ENCODE measurements at places on chromosomes 3 and 15.

DNA sequence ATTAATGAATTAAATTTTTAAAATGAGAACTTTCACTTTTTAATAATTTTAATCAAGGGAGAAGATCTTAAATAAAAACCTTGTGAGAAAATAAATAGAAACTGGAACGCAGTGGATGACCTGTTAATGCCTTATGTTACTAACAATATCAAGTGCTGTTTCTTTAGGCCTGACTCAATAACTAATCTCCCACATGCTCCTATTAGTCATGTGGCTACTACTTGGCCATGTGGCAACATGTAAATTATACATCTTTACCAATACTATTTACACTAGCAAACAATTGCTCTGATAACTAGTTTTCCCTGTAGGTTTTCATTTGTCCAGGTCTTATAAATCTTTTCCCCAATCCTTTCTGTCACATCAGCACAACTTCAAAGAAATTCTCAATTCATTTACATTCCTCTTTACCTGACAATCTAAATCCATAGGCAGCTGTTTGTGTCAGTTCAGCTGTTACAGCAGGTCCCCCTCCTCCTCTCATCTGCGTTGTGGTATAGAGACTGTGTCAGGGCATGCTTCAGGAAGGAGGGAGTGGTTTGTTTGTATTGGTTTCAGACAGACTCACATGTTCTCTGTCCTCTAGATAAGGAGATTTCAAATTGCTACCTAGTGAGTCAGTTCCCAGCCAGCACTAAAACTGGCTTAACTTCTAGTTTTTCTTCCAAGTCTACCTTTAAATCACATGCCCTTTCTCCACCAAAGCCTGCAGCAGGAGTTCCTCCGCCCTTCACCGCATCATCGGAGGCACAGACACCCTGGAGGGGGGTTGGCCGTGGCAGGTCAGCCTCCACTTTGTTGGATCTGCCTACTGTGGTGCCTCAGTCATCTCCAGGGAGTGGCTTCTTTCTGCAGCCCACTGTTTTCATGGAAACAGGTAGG is 11.3 kb upstream of the C3orf52 start:
- DNase-seq: no peak

- DNase-seq: no peak
Observed at GRCh38 chr15:57403017-57403416, 26.7 kb downstream of the CGNL1 start.

- DNase-seq: no peak
Observed at GRCh38 chr15:31488437-31489204, 162.0 kb downstream of the KLF13 start.

GRCh38 chr3:178005961-178006360 is 530.3 kb upstream of the KCNMB2 start:
- DNase-seq: no peak

GRCh38 chr15:88624971-88625490 is 3.9 kb downstream of the AEN start:
- no peak for DNase-seq

- DNase-seq: no peak
Observed at GRCh38 chr15:90306560-90306959, 41.1 kb downstream of the NGRN start.

DNA sequence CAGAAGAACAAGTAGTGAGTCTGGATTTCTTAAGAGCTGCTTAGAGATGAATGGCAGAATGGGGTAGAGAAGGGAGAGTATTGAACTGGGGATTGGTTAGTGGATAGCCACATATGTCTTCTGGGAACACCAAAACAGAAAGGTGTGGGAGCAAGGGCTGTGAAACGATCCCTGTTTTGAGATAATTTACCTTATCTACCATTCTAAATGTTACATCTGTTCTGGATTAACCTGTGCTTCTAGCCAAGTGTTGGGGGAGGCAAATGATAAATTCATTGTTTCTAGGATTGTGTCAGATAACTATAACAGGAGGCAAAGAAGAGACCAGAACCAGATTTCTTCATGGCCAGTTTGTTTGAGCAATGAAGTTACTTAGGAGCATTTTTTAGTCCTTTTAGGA is 8.4 kb downstream of the NR1D2 start:
- no peak for DNase-seq

GRCh38 chr3:197149-197827 is 725 bp downstream of the CHL1 start:
- no peak for DNase-seq

- no peak for DNase-seq
Observed at GRCh38 chr3:39165518-39165917, 12.1 kb upstream of the CSRNP1 start.

DNA sequence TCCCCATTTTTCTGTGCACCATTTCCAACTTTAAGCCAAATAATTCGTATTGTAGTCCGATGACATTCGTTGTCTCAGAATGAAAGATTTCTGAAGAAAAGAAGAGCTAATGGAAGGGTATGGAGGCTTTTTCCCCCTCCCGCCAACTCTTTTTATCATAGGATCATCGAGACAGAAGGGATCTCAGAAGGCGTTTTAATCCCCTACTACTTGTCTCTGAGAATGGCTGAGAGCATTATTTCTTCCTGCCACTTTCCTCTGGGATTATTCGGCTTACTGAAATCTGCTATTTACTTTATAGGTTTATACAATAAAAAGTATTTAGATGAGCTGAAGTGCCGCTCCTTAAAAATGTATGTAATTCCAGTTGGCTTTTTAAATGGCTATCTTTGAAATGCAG is 789.8 kb downstream of the EDEM1 start:
- DNase-seq: no peak

DNA sequence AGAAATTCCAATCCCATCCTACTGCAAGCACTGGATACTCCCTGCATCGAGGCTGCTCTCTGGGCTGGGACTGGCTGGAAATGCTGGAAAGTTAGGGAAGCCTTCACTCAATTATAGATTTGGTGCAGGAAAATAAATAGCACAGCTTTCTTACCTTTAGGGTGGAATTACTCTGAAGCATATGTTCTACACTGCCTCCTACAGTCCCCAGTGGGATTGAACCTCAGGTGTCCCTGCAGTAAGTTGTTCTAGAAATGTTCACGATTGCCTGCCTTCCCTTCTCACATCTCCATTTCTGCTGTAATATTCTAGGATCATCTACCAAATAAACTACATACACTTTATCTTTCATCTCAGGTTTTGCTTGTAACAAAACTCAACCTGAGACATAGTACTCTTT is 536.7 kb upstream of the LMCD1 start:
- DNase-seq: no peak

DNA sequence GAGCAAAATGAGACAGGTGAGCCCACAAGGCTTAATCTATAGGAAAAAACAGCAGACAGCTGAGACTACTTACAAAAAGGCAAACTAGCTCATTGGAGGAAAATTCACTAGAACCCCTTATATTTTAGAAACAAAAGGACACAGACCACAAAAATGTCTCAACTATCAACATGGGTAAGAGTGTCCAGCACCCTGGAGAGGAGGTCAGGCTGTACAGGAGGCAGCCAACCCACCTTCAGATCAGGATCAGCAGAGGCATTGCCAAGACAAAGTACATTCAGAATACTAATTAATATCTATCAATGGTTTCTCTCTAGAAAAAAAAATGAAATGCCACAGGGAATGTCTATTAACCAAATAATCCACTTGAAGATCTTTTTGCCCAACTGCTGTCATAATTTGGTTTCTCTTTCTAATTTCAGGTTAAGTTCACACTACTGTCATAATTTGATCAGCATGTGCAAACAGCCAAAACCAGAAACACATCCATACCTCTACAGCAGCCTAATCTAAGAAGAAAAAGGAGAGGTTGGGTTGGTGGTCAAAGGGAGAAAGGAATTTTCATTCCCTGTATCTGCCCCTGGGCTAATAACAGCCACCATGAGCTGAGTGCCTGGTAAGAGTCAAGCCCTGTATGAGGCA is 26.0 kb upstream of the THBS1 start:
- DNase-seq: no peak

DNA sequence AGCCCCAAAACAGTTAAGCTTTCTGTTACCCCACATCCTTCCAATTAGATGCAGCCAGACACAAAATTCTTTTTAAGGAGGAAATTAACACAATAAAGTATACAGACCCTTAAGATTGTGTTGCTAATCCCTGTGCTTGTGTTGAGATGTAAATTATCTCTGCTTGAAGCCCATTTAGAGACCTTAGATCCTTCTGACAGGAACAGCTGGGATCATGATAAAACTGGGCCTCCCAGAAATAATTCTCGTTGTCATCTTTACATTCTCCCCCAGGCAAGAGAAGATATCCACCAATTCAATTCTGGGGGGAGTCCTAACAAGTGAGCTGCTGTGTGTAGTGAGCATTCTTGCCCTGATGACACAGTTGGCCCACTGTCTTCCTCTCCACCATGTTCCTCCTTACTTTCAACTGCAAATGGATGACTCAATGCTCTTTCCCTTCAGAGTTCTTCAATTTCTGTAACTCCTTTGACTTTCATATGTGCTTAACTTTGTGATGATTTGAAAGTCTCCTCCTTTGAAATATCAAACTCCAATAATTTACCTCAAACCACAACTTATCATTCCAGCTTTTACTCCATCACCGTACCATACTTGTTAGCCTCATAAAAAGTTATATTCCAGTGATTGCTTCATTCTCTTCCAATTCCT is 186.6 kb downstream of the RAP2B start:
- DNase-seq: no peak

DNA sequence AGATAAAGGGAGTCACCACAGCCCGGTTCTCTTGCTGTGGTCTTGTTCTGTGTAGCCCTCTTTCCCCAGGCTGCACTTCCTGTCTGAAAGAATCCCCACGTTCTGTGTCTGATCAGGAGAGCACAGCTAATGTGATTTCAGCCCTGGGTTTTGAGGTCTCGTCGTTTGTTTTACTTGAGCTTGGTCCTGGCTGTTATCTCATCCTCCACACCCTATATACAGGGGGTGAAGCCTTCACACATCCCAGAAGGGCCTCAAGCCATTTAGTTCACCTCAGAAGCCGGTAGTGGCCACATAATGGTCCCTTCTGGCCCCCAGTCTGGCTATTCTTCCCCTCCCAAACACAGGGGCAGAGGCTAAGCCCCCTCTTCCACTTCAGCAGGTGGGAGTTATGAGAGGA is 115.6 kb downstream of the PDE8A start:
- no peak for DNase-seq

DNA sequence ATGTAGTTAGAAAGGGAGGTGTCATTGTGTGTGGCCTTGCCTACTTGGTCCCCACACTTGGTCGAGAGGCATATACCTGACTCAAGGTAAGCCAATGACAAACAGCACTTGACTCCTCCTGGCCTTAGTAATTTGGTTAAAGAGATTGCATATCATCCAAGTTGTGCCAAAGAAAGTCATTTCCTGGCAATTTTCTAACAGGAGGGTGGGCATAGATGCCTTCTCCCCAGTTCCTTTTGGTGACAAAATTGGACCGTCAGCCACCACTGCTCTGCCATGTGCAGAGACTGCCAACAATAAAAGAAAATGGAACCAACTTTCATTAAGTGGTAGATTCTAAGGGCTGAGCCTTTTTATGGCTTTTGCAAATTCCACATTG is 7.9 kb upstream of the LEKR1 start:
- no peak for DNase-seq

- DNase-seq: no peak
Observed at GRCh38 chr3:163812006-163812405, 1266.3 kb downstream of the SI start.

DNA sequence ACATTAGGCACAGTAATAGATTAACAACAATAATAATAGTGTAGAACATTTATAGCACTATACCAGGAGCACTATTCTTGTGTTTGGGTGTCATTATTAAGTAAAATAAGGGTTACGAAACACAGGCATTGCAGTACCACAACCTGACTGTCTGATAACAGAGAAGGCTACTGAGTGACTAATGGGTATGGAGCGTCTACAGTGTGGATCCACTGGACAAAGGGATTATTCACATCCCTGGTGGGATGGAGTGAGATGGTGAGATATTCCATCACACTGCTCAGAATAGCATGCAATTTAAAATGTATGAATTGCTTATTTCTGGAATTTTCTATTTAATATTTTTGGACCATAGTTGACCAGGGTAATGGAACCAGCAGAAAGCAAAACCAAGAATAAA is 18.2 kb downstream of the MINDY4B start:
- no peak for DNase-seq

GRCh38 chr3:126850370-126851085 is 132.4 kb upstream of the PLXNA1 start:
- no peak for DNase-seq

GRCh38 chr15:59918994-59919951 is 84.8 kb upstream of the FOXB1 start:
- DNase-seq: no peak

DNA sequence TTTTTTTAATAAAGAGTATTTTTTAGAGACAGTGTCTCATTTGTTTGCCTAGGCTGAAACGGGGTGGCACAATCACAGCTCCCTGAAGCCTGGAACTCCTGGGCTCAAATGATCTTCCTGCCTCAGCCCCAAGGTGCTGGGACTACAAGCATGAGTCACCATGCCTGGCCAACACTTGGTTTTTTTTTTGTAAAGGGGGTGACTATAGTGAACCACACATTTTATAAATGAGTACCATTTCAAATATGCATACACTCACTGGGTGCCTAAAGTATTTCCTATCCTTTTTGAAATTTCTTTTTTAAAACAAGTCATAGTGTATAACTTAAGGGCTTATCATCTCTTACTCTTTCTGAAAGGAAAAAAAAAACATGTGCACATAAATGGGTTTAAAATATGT is 325.2 kb upstream of the MEIS2 start:
- DNase-seq: no peak

GRCh38 chr3:156133076-156133475 is 12.7 kb downstream of the KCNAB1 start:
- no peak for DNase-seq

- no peak for DNase-seq
Observed at GRCh38 chr3:115272036-115272824, 125.1 kb upstream of the ZBTB20 start.

DNA sequence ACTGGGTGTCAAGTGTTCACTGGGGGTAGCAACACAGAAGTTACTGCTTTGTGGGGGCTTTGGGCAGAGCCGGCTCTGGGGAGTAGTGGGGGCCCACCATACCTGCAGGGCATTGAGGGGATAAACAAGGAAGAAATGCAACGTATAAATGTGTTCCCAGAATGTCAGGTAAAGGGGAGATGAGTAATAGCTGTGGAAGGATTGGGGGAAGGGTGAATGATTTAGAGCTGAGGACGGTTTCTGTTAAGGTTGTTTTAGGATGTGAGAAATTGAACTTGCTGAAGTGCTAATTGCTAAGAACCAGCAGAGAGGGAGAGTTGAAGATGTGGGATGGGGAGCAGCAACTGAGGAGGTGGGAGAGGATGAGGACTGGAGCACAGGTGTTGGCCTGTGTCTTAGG is 10.7 kb downstream of the SCG5 start:
- DNase-seq: no peak

GRCh38 chr3:116247605-116248004 is 197.7 kb downstream of the LSAMP start:
- no peak for DNase-seq

DNA sequence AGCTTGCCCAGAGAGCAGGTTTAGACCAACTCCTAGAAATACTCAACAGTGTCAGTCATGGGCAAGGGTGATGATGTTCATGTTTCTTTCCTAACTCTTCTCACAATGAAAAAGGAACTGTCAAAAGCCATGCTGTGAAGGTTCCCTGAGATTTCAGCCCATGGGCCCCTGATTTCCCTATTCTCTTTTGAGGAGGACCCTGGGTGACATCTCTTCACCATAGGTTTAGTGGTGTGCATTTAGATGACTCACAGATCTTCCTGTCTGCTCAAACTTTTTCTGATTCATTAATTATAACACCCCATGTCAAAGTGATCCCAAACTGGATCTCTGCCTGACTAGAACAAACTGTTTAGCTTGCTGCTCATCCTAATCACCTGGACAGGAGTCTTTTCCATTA is 108.0 kb downstream of the BBX start:
- DNase-seq: no peak
